Dermis blood vessel endothelial cell (primary cell): ENCODE measurements at places on chromosomes 6 and 20. TPM values are rescaled to one million over a fixed set of nuclear protein-coding genes. Genes with fewer than 3 reads are reported as not detected.
A peak's percentile ranks its signal among the peaks of the same experiment; 100 is the strongest.

ARMH2 gene
- total RNA-seq, result not detected in 2 replicates

DNA sequence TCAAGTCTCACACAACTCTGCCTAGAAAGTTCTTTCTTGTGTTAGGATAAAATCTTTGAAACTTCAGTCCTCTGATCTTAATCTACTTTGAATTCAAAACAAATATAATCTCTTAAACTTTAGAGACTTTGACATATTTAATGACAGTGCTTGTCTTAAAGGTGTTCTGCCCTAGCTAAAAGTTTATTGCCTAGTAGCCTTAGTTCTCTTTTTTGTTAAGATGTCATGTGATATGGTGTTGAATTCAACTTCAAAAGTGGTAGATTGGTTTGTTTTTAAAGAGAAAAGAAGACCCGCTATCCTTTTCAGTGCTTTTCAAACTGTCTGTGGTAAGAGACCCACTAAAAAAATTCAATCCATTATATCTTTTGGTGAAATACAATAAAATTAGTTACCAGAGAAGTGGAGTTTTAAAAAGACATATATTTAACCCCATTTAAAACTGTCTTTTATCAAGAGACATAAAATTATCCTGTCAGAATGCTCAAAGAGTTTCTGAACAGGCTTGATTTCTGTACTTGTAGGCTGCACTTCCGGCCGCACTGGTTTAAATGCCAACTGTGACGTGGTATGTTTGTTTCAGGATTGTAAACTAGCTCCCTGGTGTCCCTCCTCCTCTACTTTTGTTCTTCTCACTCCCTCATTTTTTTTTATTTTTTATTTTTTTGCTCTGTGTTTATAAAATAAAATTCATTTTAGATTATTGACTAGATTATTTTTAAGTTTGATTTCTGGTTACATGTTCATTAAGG is 76.5 kb downstream of the QKI start:
- peak; percentile 83 for DNase-seq

CYP24A1 gene
- not detected in 2 replicates for total RNA-seq

GRCh38 chr6:106869203-106869602 is 105.3 kb downstream of the CD24 start:
- DNase-seq, result no peak

- DNase-seq, result no peak
These were observed 396 bp downstream of the RNASET2 start for GRCh38 chr6:166955865-166956443.
